NCI-H1930 (cell line): ENCODE measurements at places on chromosomes 6 and 20.

DNA sequence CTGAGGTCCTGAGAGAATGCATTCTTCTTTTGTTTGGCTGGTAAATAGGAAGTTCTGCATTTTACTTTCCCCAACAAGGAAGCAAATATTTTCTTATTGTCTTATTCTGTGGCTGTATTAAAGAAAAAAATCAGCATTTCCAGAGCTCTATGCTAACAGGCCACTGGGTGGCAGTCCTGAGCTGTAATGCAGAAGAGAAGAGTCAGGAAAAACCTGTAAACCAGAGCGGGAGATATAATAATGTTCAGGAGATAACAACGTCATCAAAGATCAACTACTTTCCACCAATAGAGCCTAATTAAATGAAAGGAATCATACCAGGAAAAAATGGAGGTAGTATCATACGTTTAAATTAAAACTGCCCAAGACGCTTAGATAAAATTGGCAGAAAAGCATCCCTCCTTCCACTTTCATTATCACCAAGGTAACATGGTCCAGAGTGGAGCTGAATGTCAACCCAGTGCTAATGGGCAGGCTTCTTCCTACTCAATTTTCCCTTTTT is 55.6 kb upstream of the CARMIL1 start:
- peak; percentile 39 for DNase-seq

DNA sequence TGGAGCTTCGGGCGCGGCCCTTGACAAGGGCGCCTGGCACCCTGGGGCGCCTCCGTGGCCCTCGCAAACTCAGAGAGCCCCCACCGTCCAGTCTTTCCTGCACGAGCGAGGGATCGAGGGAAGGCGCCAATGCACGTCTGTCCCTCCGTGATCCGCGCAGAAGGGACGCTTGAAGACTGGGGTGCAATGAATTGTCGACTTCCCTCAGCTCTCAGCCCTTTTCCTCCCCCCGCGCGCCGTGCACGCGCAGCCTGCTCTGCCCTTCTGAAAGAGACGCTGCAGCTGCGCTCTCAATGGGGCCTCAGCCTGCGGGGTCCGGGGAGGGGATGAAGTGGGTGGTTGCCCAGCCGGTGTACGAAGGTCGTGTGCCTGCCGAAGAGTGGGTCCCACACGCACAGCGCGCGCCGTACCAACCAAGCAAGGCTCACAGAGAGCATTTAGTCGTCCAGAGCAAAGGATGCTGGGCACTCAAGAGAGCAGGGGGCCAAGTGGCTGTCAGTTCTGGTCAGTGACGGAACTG is 5.5 kb upstream of the SOX4 start:
- peak; percentile 82 for DNase-seq

DNA sequence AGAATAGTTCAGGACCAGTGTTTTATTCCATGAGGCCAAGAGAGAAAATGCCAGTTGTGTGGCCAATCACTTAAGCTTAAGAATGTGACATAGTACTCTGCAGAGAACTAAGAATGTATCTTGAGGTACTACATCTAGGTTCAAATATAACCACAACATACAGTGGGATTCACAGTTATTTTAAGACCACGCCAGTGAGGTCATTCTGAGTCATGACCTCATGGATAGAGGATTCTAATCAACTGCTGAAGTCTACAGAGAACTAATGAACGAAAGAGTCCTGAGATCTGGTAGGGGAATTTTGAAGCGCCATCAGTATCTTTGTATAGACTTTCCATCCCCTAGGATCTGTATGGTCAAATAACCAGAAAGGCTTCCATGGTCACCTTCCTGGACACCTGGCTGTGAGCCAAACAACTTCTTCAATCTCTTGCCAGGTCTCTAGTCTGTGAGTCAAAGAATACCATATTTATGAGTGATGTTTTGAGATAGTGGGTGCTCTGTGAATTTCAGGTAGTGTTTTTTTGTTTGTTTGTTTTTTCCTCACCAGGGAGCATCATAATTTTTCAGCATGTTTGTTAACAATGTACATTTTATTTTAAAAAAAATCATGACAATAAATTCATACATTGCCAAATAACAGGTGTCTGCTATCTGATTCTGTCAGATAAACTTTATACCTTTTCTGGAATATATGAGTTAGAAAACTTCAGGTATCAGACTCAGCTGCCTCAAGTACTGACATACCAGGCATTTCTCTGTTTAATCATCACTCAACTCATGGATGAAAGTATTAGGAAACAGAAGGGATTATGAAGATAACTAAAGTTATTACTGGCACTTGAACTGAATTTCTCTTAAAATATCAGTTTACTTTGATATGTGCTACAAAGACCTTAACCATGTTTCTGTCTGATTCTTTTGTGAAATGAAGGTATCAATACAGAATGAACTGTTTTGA is 217.9 kb downstream of the PLCB4 start:
- no peak for DNase-seq

- no peak for DNase-seq
These were observed 32.7 kb downstream of the SLX4IP start for GRCh38 chr20:10467681-10468339.

DNA sequence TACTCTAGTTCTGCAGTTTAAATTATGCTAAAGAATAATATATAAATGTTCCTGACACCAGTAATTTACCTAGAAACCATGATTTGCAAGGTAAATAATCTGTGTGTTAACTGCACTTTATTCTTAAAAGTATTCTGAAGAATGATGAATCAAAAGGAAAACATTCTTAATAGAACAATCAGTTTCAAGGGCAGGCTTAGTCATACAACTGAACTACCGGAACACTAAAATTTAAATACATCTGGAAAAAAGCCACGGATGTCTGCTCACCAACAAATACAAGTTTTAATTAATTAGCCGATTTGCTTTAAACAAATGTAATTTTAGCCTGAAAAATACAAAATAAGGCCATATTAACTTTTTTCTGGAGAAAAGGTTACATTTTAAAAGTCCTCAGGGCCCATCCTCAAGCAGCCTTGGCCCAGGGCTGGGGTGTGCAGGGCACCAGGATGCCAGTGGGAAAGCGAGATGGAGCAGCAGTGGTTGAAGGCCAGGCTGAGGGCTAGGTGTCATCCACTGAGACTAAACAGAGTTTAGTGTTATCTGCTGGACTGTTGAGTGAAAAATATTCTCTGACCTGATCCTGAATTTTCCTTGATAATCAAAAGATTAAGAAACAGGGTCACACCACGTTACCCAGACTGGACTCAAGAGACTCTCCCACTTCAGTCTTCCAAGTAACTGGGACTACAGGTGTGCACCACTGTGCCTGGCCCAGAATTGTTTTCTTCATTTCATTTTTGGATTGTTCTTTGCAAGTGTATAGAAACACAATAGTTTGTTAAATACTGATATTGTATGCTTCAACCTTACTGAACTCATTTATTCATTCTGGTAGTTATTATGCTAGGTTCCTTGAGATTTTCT is 88.2 kb upstream of the DST start:
- no peak for DNase-seq

GRCh38 chr6:137522831-137523230 is 28.6 kb upstream of the OLIG3 start:
- DNase-seq: no peak

- DNase-seq: no peak
These were observed 22.4 kb downstream of the MANEA start for GRCh38 chr6:95599706-95600105.

GRCh38 chr6:71465096-71465495 is 176.5 kb downstream of the OGFRL1 start:
- no peak for DNase-seq

DNA sequence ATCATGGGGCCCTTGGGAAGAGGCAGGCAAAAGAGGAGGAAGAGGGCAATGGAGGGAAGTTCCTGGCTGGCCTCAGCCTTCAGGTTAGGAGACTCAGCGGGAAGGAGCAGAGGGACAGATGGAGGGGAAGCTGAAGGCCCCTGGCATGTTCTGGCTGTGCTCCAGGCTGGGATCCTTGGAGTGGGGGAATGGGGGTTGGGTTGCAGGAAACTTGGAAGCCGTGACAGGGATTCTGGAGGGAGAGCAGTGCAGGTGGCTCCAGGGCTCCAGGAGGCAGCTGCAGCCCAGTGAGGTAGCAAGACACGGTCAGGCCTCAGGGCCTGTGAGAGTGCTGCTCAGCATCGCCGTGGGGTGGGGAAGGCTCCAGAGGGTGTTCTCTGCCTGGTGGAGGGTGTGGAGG is 64.6 kb upstream of the SCP2D1 start:
- no peak for DNase-seq

DNA sequence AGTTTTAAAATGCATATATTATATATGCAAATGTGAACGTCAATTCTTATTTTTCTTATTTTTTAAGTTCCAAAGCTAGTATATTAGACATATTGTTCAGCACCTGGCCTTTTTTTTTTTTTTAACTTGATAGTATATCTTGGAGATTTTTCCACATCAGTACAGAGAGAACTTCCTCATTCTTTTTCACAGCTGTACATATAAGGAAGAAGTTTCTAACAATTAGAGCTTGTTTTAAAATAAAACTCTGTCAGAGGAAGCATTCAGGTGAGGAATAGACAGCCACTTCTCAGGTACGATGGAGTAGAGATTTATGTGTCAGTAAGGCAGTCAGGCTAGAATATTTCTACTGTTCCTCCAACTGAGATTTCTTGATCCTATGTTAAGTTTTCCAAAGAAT is 233.1 kb upstream of the SUPT3H start:
- no peak for DNase-seq

GRCh38 chr6:14665827-14666724 is 548.5 kb downstream of the CD83 start:
- no peak for DNase-seq

GRCh38 chr6:73691512-73691911 is 4.5 kb upstream of the CD109 start:
- no peak for DNase-seq

DNA sequence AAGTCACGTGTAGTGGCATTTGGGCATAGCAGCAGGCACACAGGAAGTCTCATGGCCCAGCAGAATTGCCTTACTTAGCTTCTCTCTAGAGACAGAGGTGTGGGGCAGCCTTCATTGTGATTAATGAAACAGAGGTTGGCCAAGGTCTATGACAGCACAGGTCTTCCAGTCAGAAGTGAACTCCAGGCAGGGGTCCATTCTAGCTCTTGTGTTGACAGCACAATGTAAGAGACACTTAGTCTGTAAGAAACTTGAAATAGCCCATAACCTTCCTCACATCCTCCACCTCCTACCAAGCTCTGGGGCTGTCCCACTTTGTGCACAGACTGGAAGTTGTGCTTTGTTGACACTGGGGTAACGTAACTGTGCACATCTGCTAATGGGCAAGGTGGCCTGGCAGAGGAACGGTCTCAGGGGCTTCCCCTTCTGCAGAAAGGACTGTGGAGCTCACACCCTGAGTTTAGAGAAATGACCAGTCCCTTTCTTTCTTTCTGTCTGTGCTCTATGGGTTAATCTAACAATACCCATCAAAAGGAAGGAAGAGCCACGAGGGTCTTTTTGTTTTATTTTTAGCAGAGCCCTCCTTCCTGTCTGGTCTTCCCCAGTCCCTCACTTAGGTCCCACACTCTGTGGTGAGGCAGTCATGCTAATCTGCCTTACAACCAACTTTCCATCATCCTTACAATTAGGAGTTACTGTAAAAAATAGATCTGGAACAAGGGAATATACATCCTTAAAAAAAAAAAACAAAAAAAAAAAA is 35.6 kb upstream of the TAGAP start:
- DNase-seq: no peak

DNA sequence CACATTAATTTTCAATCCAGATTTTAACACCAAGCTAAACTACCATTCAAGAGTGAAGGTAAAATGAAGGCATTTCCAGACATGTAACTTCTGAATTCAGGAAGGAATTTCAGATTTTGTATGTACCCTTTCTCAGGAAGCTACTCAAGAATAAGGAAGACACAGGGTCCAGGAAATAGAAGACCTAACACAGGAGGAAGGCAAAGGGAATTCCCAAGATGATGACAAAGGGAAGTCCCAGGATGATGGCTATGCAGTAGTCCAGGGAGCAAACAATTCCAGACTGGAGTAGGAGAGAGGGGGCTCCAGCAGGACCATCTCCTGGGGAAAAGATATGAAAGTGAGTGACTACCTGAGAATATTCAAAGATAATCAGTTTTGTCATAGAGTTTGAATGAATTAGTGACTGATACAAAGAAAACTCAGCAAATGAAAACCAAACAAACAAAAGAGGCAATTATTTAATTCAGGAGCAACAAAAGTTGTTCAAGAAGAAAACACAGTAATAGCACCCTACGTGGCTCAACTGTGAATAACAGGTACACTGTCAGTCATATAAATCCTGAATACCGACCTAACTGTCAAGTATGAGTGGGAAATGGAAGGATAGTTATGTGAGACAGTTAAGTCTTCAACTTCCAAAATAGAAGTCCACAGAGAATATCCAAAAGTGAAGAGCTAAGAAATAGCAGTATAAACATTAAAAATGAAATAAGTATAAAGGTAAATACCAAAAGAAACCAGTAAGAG is 4.0 kb downstream of the RNF24 start:
- no peak for DNase-seq

DNA sequence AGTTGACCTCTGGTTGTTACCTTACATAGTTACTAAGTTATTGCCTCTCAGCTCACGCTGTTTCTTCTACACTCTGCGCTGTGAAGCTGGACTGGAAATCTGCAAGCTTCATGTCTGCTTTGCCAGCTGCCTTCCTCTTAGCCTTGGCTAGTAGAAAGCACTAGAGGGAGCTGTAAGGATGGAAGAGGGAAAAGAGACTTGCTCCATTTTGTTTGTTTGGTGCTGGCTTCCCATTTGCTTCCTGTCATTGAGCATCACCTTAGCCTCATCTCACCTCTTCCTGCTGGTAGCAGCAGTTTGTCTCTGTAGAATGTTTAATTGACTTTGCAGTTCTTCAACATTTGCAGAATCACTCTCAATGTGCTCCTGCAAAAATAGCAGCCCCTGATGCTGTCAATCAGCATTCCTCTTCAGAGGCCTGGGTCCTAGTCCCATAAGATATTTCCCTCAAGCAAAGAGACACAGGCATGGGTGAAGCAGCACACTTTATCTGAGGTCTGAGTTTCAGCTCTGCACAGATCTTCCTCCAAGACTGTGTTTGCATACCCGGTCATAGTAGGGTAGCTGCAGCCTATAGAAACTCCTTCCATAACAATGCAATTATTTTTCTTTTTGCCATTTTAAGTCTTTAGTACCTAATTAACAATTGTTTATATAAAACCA is 302.2 kb upstream of the EPHA7 start:
- DNase-seq: no peak

GRCh38 chr20:35583636-35584560 is 31.7 kb upstream of the SPAG4 start:
- DNase-seq: no peak

DNA sequence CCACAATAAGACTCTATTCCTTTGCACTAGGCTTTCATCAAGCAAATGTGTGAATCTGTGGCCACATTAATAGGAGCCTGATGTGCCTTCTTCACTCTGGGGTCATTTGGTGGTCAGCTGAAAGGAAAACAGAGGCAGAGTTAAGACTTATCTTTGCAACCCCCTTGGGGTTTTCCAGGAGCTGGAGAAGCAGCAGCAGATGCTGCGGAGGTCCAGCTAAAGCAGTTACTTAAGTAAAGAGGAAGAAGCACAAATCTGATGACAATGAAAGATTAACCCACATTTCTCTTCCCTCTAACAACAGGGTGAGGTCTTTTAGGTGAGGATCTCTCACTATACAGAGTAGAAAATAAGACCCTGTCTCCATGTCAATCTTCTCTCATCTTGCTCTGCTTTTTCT is 45.4 kb upstream of the QKI start:
- DNase-seq: no peak
